ENCODE measurements at places on chromosomes 16 and 17.

GRCh38 chr17:38917259-38917658 lies 8.2 kb upstream of the LASP1NB start:
- no peak for DNase-seq

- no peak for DNase-seq
These were observed 1060.2 kb upstream of the EEF2KMT start for GRCh38 chr16:6157806-6158205.

GRCh38 chr16:149024-149660 lies 3.3 kb upstream of the HBZ start:
- DNase-seq: no peak

DNA sequence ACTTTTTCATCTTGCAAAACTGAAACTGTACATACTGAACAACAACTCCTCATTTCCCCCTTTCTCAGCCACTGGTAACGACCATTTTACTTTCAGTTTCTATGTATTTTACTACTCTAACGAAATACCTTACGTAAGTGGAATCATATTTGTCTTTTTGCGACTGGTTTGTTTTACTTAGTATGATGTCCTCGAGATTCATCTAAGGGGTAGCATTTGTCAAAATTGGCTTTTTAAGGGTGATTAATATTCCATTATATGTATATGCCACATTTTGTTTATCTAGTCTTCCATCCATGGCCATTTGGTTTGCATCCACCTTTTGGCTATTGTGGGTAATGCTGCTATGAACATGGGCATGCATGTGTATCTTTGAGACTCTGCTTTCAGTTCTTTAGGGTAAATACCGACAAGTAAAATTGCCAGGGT lies 10.4 kb downstream of the KPNB1 start:
- no peak for DNase-seq

GRCh38 chr16:21526923-21527807 lies 72.2 kb upstream of the METTL9 start:
- no peak for DNase-seq

DNA sequence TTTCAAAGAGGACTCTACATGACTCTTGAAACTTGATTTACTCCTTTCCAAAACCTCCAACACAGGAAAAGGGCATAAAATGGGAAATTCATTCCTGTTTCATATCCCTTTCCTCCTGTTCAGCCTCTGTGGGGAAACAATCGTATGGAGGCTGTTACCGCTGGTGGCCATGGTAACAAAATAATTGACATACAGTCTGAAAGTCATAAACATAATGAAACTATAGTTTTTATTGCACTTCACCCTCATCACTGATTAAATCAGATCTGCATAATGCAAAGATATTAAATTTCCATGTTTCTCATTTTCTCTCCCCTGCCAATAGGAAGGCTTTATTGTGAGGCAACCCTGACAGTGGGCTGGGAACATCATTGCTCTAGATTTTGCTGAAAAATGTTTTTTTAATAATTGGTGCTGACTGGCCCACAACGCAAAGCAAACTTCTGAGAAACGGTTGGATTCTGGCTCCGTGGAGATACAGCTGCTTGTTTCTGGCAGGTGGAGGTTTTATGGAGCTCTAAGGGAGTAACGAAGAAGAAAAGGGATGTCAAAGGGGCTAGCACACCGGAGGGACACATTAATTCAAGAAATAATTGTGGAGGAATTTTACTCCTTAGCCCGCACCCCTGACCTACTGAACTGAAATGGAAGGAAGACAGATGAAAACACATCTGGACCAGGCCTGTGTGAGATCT lies 154.2 kb upstream of the SHISA6 start:
- no peak for DNase-seq

DNA sequence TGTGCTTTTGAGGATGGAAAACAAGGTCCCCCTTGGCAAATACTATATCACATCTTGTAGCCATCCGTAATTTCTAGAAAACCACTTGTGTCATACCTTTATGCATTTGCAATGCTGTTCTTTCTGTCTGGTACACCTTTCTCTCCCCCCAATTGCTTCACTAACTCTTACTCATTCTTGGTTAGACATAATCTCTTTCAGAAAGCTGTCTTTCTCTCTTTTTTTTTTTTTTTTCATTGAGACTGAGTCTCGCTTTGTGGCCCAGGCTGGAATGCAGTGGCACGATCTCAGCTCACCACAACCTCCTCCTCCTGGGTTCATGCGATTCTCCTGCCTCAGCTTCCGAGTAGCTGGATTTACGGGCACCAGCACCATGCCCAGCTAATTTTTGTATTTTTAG lies 94.9 kb upstream of the C17orf78 start:
- no peak for DNase-seq

DNA sequence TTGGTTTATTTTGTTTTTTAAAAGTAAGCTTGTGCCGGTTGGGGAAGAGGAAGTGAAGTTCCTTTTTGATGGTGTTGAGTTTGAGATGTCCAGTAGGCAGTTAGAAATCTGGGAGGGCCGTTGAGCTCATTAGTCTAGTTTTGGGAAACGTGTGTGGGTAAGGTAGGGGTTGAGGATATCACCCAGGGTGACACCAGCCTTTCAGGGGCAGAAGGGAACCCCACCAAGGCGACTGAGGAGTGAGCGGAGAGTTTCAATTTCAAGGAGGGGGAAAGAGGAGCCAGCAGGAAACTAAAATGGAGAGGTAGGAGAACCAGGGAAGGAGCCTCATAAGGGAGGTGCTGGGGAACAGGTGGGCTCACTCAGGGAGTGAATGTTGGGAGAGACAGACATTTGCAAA lies 22.7 kb downstream of the HAPSTR1 start:
- DNase-seq: no peak

DNA sequence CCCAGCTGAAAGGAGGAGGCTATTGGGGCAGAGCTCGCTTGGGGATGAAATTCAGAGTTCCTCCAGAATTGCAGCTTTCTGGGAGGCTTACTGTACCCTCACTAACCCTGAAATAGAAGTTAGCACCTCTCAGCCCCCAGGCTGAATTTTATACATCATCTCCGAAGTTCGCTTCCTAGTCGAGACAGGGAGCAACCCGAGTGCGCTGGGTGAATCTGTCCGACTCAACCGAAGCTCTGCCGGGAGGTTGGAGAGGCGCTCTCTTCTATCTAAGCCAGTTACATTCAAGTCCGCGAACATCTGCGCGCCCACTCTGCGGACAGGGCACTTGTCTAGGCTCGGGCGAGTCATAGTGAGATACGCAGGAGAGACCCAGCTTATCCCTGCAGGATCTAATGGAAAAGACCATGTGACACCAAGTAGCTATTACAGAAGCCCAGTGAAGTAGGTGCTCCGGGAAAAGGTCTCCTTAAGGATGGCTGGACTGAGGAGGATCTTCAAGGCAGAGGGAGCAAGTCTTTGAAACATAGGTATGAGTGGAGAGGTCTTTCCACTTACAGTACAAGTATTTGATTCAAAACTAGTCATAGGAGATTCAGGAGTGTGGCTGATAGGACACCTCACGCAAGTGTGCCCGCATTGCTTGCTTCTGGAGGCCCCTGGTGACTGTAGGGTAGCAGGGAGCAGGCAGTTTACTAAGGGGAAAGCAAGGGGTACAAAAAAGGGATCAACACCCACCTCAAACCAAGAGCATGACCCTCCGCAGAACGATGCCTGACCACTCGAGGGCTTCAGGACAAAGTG lies 646 bp upstream of the HES7 start:
- no peak for DNase-seq

GRCh38 chr17:60076811-60077210 lies 1.9 kb downstream of the HEATR6 start:
- DNase-seq: no peak

DNA sequence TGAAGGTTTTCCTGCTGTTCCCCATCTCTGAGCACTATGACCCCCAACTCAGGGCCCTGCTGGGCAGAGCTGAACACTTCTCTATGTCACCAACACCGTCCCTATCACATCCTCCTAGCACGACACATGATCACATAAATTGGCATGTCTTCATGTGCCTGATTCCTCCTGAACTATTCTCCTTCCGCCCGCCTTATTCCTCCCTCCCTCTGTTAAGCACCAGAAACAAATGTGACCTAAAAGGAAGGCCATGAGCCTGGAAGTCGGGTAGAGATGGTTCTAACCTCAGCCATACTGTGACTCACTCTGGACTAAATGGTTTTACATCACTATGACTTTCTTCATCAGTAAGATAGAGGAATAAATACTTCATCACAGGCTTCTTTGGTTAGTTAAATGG lies 80.8 kb upstream of the DYNLRB2 start:
- no peak for DNase-seq

DNA sequence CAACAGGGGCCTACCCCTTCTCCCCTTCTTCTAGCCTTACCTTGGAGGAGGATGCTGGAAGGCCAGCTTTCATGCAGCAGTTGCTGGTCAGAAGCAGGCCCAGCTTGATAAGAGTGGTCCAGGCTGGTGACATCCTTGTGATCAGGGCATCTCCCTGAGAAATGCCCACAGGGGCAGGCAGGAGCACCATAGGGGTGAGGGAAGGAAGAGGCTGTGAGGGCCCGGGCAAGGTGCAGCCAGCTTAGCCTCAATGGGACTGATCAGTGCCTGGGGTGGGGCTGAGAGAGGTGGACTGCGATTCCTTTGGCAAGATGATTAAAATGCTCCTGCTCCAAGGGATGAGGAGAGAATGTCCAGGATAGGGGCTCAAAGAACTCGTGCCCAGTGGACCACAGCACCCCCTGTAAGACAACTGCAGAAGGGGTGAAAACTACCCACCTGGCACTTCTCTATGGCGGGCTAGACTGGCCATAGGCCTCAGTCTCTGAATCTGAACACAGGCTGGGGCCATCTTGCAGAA lies 9.5 kb upstream of the GALK1 start:
- no peak for DNase-seq

- DNase-seq: no peak
These were observed 2.3 kb downstream of the SLFN5 start for GRCh38 chr17:35245196-35245486.

- DNase-seq: no peak
These were observed 486.5 kb downstream of the CDH13 start for GRCh38 chr16:83113317-83113716.

GRCh38 chr16:73129455-73129854 lies 81.5 kb upstream of the ZFHX3 start:
- no peak for DNase-seq

DNA sequence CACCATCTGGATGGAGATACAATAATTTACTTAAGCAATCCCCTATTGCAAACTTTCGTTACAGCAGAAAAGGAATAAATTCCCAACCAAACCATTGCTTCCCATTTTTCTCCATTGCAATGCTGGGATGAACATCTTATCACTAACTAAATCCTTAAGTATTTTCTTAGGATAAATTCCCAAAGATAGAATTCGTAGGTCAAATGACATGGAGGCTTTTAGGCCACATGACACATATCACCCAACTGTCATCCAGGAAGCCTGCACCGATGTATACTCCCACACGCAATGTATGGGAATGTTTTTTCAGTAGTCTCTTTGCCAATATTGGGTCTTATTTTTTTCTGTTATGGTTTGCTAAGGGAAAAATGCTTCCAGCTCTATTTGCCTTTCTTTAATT lies 1.6 kb upstream of the TLCD2 start:
- no peak for DNase-seq

DNA sequence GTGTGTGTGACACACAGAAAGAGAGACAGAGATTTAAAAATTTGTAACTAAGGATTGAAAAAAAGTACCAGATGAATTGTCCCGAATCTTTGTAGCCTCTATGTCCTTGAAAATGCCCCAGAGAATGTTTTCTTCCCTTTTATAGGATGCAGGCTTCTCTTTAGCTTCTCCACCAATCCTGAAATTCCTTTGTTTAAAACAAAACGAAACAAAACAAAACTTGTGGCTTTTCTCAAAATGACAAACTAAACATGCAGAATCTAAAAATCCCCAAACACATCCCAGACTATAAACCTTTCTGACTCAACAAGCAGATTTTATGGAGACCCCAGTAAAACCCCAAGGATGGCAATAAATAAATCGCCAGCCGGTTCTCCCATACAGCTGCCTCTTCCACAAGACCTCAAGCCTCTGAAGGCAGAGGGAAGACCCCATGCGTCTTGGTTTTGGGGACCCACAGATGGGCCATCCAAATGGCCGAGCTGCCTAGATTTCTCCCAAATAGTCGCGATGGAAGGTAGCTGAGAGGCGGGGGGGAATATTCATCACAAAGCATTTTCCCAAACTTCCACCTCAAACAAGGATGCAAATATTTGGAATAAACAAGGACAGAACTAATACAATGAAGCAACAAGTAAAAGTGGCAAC lies 269.5 kb upstream of the FOXF1 start:
- no peak for DNase-seq

GRCh38 chr16:86078121-86078600 lies 179.2 kb downstream of the IRF8 start:
- DNase-seq: no peak
